Stomach (tissue), 19 donors: ENCODE measurements at places on chromosomes 12 and 14.
A peak's percentile ranks its signal among the peaks of the same experiment; 100 is the strongest.

- DNase-seq, result no peak
Observed at GRCh38 chr12:5259523-5259922, 172.4 kb upstream of the NTF3 start.

GRCh38 chr12:124867401-124867930 lies 3.8 kb upstream of the SCARB1 start:
- DNase-seq, result peak; percentile 39

- DNase-seq, result no peak
Observed at GRCh38 chr14:76891391-76891790, 65.2 kb downstream of the LRRC74A start.

GRCh38 chr14:38197001-38197783 lies 10.5 kb upstream of the SSTR1 start:
- DNase-seq, result no peak

GRCh38 chr12:121712461-121713256 lies at the start of gene TMEM120B:
TSS of gene TMEM120B (plus strand) at chr12:121712752. CDS start at chr12:121712896, 144 bp downstream.
- DNase-seq, result peak; percentile 90

DNA sequence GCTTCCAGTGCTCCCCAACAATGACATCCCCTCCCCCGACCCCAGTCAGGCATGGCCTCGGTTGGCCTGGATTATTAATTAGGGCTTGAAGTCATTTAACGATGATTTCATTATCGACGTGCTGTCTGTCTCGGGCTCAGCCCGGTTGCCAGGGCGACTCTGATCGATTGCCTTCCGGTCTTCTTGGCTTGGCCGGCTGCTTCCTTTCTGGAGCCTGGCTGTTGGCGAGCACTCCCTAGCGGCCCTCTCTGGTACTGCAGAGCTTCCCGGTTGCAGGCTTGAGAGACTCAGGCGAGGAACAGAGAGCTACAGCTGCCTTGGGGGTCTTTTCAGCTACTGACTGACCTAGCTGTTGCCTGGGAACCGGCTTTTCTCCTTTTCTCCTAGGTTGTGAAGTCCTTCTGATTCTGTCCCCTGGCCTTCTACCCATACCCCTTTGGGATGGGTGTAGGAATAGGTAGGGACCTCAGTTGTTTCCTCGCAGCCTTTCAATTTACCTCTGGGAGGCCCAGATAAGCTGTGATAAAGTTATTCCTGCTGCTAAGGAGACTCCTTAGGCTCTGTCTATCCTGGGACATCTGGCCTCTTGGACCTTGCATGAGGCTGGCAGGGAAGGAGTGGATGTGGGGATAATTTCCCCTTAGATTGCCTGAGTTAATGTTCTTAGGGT lies 5.5 kb upstream of the CISTR start:
- DNase-seq, result peak; percentile 85

GRCh38 chr14:37969511-37969979 lies 238.2 kb upstream of the SSTR1 start:
- DNase-seq, result peak; percentile 71

- no peak for DNase-seq
Observed at GRCh38 chr14:65465584-65465983, 53.1 kb downstream of the FUT8 start.

DNA sequence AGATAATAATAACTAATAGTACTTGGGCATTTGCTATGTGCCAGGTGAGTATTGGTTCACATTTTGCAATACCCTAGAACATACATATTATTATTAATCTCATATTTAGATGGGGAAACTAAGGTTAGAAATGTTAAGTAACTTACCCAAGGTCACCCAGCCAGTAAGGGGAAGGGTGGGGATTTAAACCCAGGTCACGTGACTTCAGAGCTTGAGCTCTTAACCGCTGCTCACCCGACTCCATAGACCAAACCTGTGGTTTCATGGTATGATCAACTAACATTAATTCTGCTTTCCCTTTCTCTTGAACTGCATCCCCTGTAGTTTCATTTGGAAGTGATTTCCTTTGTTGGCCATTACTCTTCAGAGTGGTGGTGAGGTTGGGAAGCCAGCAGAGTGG lies 242.3 kb downstream of the NRXN3 start:
- DNase-seq, result no peak

GRCh38 chr14:74739293-74740030 lies 23.7 kb upstream of the YLPM1 start:
- DNase-seq, result no peak

DNA sequence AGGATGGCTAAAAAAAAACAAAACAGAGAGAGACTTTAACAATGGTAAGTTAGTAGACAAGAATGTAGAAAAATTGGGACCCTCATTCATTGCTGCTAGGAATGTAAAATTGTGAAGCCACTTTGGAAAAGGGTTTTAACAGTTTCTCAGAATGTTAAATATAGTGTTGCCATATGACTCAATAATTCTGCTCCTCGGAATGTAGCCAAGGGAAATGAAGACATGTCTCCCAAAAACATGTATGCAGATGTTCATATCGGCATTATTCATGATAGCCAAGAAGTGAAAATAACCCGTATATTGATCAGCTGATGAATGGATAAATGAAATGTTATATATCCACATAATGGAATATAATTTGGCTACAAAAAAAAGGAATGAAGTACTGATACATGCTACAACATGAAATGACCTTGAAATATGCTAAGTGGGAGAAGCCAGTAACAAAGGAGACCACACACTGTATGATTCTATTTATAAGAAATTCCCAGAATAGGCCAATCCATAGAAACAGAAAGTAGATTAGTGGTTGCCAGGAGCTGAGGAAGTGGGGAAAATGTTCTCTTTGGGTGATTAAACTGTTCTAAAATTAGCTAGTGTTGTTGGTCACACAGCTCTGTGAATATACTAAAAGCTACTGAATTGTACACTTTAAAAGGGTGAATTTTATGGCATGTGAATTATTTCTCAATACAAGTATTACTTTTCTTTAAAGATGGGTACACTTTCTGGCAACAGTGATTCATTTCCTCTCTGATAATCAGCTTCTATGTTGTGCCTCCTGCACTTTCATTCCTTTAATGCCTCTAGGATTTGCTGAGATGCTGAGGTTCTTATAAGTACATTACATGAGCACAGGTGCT lies 132.5 kb downstream of the DAAM1 start:
- peak; percentile 81 for DNase-seq

GRCh38 chr12:53927220-53928029 lies 11.2 kb upstream of the HOXC13 start:
- DNase-seq, result no peak

DNA sequence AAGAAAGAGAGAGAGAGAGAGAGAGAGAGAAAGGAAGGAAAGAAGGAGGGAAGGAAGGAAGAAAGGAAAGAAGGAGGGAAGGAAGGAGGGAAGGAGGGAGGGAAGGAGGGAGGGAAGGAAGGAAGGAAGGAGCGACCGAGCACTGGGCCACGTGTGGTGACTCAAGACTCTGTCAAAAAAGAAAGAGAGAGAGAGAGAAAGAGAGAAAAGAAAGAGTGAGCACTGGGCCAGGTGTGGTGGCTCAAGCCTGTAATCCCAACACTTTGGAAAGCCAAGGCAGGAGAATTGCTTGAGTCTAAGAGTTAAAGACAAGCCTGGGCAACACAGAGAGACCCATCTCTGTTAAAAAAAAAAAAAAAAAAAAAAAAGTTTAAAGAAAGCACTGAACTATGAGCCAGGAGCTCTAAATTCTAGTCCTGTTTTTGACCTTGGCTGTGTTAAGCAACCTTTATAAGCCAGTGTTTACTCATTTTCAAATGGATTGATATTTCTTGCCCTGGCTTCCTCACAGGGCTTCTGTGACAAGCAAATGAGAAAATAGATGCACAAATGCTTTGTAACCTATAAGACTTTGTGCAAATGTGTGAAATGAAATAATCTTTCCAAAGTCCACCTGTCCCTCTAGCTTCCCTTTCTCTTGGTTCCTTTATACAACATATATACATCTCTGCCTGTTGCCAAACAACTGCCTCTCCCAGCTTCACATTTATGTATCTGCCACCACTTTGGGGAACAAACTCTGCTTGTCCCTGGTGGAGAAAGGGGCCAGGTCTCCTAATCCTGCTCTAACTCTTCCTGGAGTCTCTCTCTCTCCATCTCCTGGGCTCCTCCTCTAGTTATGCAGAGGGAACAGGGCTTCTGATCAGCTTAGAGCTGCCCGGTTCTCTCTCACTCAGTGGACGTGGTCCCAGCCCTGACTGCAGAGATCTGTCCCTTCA lies 16.1 kb upstream of the PLEKHG6 start:
- DNase-seq, result peak; percentile 57

- DNase-seq, result no peak
Observed at GRCh38 chr14:88695870-88696269, 96.9 kb downstream of the EML5 start.

- DNase-seq, result no peak
Observed at GRCh38 chr12:92136965-92137721, 8.5 kb downstream of the BTG1 start.

GRCh38 chr12:40028296-40028695 lies 77.6 kb downstream of the SLC2A13 start:
- DNase-seq, result no peak

GRCh38 chr12:28750946-28751685 lies 398.0 kb upstream of the FAR2 start:
- DNase-seq, result no peak

- DNase-seq, result no peak
Observed at GRCh38 chr12:43425361-43425760, 126.6 kb downstream of the ADAMTS20 start.

DNA sequence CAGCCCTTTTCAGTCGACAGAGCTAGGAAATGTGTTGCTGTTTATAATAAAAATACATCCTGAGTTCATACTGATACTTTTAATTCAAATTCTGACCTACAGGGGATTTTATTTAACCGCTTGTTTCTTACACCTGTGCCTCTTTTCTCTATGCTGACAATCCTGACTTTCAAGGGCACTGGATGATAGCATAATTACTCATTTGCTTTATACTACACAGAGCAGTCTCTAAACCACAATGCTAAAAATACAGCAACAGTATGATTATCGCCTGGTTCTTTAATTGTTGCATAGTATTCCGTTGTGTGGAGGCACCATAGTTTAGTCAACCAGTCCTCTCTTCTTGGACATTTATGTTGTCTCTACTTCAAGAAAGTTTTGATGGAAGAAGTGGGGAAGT lies 372.9 kb downstream of the DPF3 start:
- DNase-seq, result no peak

GRCh38 chr14:56310643-56311042 lies 192.4 kb downstream of the PELI2 start:
- no peak for DNase-seq

- no peak for DNase-seq
Observed at GRCh38 chr12:91249054-91249453, 66.4 kb upstream of the DCN start.

GRCh38 chr14:85644211-85644610 lies 114.3 kb downstream of the FLRT2 start:
- DNase-seq, result no peak

GRCh38 chr14:31027847-31028246 lies 1.7 kb upstream of the STRN3 start:
- no peak for DNase-seq

DNA sequence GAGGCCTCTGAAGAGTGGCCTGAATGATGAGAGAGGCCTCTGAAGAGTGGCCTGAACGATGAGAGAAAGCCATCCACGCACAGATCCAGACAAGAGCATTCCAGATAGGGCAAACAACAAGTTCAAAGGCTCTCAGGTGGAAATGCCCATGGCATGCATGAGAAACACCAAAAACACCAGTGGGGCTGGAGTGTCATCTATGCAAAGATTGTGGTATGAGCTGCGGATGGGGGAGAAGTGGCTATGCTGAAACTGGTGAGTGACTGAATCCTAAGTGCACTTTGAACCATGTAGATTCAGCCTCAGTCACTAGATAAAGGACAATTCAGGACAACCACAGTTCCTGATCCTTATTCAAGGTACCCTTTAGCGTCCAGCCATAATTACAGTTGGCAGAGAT lies 79.4 kb upstream of the GZMB start:
- no peak for DNase-seq

- no peak for DNase-seq
Observed at GRCh38 chr14:91929700-91930099, 17.8 kb downstream of the FBLN5 start.

DNA sequence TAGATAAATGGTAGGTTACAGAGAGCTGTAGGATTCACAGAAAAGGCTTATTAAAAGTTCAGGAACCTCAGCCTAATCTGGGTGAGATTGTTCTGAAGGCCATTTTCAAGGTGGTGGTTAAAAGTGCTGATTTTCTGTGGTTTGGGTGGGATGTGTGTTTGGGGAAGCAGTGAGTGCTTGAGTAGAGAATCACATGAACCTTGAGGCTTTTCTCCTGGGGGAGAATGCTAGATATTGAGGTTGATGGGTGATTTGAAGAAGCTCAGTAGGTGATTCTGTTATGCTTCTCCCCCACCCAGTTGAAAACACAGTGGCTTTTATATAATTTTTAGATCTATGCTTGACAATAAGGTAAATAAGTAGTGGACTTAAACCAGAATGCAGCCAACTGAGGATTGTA lies 420.9 kb downstream of the PCNX1 start:
- no peak for DNase-seq

DNA sequence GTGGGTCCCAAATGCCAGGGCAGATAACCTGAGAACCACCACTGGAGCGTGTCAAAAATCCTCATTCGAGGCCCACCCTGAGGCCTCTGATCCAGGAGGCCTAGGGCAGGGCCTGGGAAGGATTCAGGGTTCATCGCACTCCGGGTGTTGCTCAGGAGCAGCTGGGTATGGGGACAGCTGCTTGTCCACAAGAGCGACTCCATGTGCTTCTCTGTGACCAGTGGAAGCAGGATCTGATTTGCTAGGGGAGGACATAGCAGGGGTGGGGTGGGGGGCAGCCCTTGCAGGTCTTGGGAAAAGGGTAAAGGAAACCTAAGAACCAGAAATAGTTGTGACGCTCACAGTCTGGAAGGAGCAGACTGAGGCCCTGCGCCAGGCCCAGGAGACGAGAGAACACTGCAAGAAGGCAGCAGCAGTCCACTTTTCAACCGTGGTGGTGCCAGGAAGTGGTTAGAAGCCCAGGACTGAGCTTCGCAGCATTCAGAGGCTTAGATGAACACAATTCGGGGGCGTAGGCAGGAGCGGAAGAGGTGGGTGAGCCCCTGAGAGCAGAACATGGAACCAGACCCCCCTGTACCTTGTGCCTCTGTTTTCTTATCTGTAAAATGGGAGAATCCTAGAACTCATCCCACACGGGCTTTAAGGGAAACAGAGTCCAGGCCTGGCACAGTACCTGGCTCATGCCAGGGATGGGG lies 33.7 kb downstream of the ITPK1 start:
- DNase-seq, result no peak

DNA sequence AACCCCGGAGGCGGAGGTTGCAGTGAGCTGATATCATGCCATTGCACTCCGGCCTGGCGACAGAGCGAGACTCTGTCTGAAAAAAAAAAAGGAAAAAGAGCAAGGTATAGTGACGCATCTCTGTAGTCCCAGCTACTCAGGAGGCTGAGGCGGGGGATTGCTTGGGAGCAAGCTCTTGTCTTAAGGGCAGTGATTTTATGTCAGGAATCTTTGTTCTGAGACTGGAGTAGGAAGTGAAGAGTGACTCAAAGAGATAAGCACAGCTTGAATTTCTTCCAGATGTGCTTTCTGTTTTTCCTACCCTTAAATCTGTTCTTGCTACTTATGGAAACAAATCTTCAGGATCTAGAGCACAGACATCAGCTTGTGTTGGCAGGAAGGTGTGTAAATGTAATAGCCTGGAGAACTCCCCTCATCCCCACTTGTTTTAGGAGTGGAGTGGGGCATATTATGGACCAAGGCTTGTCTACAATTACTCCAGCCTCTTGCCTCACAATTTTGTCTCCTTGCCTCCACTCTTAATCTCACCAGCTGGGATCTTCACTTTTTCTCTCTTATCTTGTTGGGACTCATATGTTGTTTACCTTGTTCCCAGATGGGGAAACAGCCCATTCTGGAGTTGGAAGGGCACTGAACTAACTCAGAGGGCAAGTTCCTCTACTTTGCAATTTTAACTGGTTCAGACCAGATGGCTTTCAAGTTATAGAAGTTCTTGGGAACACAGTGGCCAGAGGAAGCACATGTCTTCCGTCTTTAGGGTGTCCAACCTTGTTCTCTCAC lies 7.5 kb downstream of the TMED2 start:
- no peak for DNase-seq
